Stimulated activated CD4-positive, alpha-beta T cell treated with anti-CD3 and anti-CD28 coated beads, TNF-alpha, amount 100 ng/mL, for 48 hours (primary cell): ENCODE measurements at places on chromosomes 12 and 14.

DNA sequence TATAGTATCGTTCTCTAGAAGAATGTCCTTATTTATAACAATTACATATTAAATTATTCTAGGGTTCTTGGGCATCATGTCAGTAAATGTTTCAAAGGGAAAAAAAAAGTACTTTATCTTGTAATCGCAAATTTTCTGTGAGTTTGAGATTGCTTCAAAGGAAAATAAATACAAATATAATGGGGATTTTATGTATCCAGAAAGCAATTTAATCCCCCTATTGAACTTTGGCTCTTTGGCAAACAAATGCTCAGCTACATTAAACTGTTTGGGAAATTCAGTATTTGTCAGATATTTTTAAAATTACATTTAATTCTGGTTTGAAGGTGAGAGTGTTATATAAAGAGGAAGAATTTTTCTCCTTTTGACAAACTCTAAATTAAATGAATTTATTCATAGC lies 8.0 kb downstream of the ACSS3 start:
- DNase-seq: no peak

GRCh38 chr14:23670481-23670880 lies 34.3 kb downstream of the DHRS2 start:
- no peak for DNase-seq

DNA sequence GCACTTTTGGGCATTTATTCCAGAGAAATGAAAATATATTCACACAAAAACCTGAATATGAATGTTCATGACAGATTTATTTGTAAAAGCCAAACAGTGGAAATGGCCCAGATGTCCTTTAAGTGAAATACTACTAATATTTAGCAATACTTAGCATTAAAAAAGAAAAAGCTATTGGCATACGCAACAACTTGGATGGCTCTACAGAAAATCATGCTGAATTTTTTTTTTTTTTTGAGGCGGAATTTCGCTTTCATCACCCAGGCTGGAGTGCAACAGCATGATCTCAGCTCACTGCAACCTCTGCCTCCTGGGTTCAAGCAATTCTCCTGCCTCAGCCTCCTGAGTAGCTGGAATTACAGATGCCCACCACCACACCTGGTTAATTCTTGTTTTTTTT lies 24.1 kb downstream of the FGD6 start:
- DNase-seq: no peak

GRCh38 chr12:26379777-26380467 lies 184.5 kb downstream of the SSPN start:
- DNase-seq: no peak

- no peak for DNase-seq
Observed at GRCh38 chr12:68967046-68967445, 34.1 kb upstream of the CPM start.

GRCh38 chr12:25710128-25710527 lies 157.0 kb upstream of the LMNTD1 start:
- no peak for DNase-seq

- DNase-seq: no peak
Observed at GRCh38 chr14:24238527-24239037, 3.8 kb downstream of the TINF2 start.

DNA sequence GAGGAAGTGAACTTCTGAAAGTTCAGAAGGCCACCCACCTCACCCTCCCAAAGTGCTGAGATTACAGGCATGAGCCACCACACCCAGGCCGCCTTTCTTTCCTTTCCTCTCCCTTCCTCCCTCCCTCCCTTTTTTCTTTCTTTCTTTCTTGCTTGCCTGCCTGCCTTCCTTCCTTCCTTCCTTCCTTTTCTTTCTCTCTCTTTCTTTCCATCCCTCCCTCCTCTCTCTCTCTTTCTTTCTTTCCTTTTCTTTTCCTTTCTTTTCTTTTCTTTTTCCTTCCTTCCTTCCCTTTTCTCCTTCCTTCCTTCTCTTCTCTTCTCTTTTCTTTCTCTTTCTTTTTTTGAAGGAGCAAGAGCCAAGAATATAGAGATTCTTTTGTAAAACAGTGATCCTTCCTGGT lies 208.3 kb upstream of the HMGA2 start:
- no peak for DNase-seq

DNA sequence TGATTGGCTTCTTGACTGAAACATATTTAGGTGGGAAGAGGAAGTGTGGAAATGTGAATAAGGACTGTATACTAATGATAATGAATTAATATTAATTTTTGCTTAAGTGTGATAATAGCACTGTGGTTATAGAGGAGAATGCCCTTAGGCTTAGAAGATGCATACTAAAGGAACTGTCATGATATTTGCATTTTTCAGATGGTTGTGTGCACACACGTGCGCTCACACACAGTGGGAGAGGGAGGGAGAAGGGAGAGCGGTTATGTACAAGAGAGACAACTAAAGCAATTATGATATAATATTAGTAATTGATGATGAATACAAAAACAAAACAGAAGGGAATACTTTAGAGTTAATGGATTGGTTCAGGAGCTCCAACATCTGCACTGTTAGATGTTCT lies 54.2 kb downstream of the RCOR1 start:
- DNase-seq: no peak
